B cell (primary cell): ENCODE measurements at places on chromosomes 5 and 9.

DNA sequence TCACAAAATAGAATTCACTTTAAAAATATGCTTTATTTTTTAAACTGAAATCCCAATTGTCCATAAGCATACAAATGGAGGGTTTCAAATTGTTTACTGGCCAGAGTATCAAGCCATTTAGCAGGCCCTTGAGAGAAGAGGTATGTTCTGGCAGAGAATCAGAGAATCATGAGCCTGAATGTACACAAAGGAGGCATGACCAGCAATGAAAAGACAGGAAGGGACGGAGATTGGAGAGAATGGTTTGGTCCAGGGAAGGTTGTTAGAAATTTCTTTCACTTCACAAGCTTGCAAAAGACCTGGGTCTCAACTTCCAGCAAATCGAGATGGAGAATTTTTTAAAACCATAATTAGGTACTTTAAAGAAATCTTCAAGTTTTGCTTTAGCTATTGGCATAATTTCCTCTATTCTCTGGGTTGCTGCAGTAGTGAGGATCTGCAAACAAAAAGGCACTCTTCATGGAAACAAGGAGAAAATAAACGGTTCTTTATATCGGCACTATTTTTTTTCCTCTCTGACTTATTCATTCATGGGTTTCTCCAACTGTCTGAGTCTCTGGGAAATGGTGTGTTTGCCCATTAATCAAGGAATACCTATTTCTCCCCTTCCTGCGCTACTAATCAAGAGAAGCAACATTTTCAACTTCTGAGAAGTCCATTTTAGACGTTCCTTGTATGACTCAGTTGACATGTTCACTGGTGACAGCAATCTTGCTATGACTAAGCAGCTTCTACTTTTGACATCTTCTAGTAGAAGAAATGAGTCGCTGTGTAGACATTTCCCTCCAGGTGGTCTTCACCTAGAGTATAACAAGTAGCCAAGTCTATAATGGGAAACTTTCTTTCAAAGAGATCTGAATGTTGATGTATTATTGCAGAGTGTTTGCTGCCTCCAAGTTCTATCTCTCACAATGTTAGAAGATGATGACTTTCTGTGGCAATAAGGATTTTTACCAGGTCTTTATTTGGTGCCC lies 23.1 kb upstream of the ERCC6L2 start:
- no peak for DNase-seq

- DNase-seq, result no peak
Measured at GRCh38 chr9:88837731-88838130, 153.5 kb upstream of the S1PR3 start.

GRCh38 chr9:89801742-89802670 lies 197.2 kb downstream of the GADD45G start:
- DNase-seq, result no peak

DNA sequence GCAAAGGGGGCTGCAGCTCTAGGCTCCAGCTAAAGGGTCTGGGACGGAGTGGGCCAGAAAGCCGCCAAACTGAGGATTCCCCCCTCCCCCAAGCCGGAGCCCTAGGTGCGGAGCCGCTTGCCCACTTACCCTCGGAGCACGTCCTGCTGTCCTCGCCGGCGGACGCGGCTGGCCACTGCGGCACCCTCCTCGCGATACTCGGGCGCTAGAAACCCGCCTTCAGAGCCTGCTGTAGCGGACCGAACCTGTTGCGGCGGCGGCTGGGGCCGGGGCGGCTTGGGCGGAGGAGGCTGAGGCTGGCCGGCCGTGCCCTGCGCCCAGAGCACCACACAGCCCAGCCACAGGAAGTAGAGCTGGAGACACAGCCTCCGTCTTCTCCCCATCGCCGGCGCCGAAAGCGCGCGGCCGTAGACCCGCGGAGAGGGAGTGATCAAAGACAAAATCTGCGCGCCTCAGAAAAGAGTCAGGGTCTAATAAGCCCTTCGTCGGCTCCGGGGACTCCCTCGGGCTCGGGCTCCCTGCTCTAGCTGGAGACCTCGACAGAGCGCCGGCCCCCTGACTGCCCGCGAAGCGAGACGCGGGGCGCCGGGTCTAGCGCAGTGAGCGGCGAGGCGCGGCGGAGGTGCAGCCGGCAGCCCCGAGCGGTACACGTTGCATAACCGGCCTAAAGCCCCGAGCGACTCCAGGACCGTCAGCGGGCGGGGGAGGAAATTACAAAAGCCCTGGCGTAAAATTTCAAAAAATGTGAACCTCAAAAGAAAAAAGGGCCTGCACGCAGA lies 635 bp downstream of the FBN2 start:
- peak; percentile 3 for DNase-seq

GRCh38 chr9:97518909-97519307 lies 17.4 kb downstream of the TMOD1 start:
- no peak for DNase-seq
